ENCODE measurements at places on chromosomes 4 and X.
A peak's percentile ranks its signal among the peaks of the same experiment; 100 is the strongest.

GRCh38 chr4:8688908-8689445 lies 96.4 kb downstream of the CPZ start:
- no peak for DNase-seq

GRCh38 chrX:9318213-9318612 lies 146.6 kb upstream of the TBL1X start:
- peak; percentile 20 for DNase-seq

- no peak for DNase-seq
Measured at GRCh38 chr4:182246401-182247205, 3.4 kb downstream of the TENM3 start.

GRCh38 chrX:96449191-96449590 lies 235.5 kb upstream of the DIAPH2 start:
- DNase-seq, result no peak

GRCh38 chr4:56086561-56086960 lies 137.8 kb downstream of the CEP135 start:
- no peak for DNase-seq

- DNase-seq, result no peak
Measured at GRCh38 chr4:128649575-128650205, 159.8 kb upstream of the JADE1 start.
